Myometrial cell (primary cell): ENCODE measurements at places on chromosomes 5 and 9. TPM values are rescaled to one million over a fixed set of nuclear protein-coding genes. Genes with fewer than 3 reads are reported as not detected.

FOXD4 gene
- not detected in 2 replicates for total RNA-seq

GRHPR gene
- 151 and 158 TPM in 2 replicates for total RNA-seq

LHX3 gene
- not detected in 2 replicates for total RNA-seq

WNK2 gene
- total RNA-seq = not detected in 2 replicates

LCN2 gene
- total RNA-seq = not detected in 2 replicates

ADRB2 gene
- total RNA-seq = under 0.01 TPM in 1 of 2 replicates, not detected in the other

CDKN2B gene
- total RNA-seq = 25.2 and 29.1 TPM in 2 replicates

REEP2 gene
- 25.9 and 31.4 TPM in 2 replicates for total RNA-seq

CTXN3 gene
- not detected in 2 replicates for total RNA-seq

NR2F1 gene
- 92.0 and 98.6 TPM in 2 replicates for total RNA-seq

LARP1 gene
- total RNA-seq = 42.4 and 56.7 TPM in 2 replicates

OR1J2 gene
- total RNA-seq = not detected in 2 replicates

SEC61B gene
- 198 and 218 TPM in 2 replicates for total RNA-seq

CFAP90 gene
- total RNA-seq = 0.58 TPM in 1 of 2 replicates, not detected in the other
